Hypothalamus (tissue), 51 donors: ENCODE measurements at places on chromosomes 1 and 21.

DNA sequence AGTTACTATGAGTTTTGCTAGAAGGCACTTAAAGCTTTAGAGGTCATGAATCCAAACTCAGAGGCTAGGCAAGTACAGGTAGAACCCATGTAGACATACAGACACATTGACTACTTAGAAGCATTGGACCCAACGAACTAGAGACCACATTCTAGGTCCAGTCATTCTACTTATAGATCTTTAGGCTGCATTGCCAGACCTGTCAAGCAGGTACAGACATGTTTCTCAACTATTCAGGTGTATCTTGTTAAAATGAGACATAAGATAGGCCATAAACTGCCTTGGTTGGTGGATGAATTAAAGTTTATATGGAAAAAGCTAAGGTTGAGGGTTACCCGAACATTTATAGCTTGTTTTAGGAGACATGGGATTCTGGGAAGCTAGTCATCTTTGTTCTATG, 6.5 kb downstream of the ZP4 start:
- DNase-seq: no peak

DNA sequence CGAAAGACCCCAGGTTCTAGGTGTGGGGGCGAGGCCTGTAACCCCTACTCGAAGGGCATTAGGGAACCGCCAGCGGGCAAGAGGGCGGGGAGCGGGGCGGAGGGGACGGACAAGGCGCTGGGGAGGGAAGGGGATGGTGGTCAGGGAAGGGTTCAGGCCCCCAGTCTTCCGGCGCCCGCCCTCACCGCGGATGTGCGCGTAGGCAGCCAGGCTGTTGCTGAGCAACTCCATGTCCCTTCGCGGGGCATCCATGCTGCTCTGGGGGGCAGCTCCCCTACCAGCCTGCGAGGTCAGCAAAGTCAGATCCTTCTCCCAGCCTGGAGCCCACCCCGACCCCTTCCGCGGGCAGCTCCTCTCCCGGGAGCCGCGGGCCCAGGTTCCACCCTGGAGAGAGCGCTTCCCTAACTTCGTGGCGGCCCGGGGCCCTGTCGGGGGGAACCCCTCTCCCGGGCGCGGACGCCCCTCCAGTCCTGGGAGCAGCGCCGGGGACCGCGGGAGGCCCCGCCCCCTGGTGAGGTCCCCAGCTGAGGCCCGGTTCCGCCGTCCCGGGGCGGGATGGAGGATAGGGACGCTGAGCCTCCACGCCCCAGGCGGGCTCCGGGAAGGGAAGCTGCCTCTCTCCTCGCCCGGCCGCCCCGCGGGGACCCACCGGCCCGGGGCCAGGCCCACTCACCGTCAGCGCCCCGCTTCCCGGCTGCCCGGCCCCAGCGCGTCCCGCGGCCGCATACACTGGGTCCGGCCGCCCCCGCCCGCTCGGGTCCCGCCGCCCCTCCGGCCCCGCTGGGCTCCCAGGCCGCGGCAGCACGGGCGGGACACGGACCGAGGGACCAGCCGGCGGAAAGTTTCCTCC, 434 bp downstream of the EVA1B start:
- DNase-seq: no peak

GRCh38 chr1:226608699-226609505, 60.3 kb downstream of the STUM start:
- DNase-seq: peak; percentile 57

DNA sequence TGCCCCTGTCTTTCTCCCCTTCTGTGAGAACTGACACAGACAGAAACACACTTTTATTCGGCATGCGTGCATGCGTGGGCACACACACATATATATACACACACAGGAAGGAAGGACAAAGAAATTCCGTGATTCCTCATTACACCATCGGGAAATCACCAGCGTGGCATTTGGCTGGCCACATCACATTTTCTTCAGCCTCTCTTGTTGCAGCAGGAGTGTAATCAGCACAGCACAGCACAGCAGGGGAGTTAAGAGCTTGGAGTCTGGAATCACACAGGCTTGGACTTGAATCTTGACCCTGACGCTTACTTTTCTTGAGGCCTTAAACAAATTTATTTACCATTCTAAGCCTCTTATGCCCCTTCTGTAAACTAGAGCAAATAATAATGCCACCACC, 45.3 kb upstream of the EPHA8 start:
- DNase-seq: no peak

DNA sequence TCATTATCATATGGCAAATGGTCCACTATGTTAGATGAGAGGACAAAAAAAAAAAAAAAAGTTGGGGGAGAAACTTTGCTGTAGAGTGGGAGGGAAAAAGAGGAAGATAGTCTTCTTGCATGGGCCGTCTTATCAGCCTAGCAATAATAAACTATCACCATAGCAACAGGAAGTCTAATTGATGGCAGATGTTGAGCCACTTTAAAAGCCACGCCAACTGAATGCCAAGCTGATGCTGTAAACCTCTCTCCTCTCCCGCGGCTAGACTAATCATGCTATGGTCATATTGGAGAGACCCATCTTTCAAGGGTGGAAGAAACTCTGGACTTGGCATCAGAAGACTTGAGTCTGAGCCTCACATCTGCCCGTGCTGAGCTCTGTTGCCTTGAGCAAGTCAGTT, 122.2 kb upstream of the HOOK1 start:
- DNase-seq: no peak

- DNase-seq: no peak
Observed at GRCh38 chr1:156914440-156914856, 6.0 kb upstream of the LRRC71 start.

DNA sequence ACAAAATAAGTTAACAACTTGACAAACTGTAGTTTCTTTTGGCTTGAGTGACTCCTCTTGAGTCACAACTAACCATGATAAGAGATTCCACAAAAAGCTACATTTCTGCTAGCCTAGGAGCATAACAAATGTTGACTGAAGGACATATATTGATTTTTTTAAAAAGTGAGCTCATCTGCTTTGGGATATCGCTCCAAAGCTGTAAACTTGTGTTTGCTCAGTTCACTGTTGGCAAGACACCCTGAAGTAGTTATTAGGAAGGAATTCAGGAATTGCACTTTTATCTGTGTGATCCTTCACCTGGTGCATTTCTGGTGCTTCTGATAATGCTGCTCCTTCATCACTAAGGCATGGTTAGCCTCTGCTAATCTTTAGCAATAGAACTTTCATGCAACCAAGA, 23.7 kb downstream of the RWDD3 start:
- no peak for DNase-seq

DNA sequence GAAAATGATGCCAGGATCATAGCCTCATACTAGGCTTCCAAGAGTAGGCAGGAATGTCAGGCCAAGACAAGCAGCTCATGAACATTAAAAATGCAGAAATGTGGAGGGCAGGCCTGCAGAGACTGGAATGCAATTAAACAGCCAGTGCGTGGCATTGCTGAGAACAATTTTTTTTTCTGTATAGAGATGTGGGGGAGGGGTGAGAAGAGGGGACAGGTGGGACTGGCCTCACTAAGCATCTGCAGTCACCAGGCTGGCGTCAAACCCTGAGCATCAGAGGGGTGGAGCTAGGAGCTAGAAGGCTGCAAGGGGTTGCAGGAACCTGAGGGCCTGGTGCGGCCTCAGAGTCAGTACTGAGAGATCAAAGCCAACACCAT, 114.1 kb downstream of the TNR start:
- no peak for DNase-seq

DNA sequence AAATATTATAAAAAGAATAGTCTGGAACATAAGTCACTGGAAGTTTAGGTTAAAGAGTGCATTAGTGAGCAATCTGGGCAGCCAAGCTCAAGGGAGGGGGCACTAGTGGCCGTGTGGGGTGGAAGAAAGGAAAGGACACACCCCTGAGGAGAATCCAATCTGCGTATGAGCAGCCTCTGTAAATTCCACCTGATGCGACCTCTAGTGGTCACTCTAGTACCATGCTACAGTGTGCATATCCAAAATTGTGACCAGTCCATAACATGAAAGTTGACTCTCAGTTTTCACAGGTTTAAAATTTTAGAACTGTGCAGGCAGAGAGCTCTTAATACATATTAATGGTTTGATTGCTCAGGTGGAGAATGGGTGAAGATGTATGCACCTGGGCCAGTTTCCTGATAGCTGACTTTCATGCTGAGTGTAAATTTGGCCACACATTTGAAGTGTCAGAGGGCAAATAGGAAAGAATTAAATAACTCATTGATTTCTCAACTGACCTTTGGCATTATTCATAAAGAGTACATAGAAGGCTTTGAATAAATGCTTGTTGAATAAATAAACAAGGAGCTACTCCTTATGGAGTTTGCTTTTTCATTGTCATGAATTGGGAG, 105.9 kb upstream of the C21orf91 start:
- DNase-seq: no peak

- no peak for DNase-seq
Observed at GRCh38 chr1:117013309-117013858, 11.8 kb downstream of the CD101 start.

- no peak for DNase-seq
Observed at GRCh38 chr1:96538883-96539282, 182.7 kb upstream of the PTBP2 start.

- DNase-seq: no peak
Observed at GRCh38 chr1:59673573-59674450, 140.9 kb upstream of the HOOK1 start.

GRCh38 chr1:189357317-189357716, 1120.3 kb downstream of the BRINP3 start:
- DNase-seq: no peak

DNA sequence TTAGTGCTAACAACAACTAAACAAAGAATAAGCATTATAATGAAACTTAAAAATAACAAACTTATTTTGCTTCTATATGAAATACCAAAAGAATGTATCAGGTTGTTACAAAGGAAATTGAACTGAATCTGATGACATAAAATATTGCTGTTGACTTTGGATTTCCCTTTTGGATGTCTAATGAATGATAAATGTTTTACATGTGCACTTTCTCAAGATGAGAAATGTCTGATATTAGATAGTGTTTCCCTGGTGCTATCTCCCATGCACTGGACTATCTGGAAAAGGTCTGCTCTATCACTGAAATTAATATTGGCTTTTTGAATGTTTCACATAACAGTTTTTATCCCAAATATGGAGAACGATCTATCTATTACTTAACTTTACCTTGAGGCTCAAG, 179.9 kb downstream of the HMCN1 start:
- DNase-seq: no peak

DNA sequence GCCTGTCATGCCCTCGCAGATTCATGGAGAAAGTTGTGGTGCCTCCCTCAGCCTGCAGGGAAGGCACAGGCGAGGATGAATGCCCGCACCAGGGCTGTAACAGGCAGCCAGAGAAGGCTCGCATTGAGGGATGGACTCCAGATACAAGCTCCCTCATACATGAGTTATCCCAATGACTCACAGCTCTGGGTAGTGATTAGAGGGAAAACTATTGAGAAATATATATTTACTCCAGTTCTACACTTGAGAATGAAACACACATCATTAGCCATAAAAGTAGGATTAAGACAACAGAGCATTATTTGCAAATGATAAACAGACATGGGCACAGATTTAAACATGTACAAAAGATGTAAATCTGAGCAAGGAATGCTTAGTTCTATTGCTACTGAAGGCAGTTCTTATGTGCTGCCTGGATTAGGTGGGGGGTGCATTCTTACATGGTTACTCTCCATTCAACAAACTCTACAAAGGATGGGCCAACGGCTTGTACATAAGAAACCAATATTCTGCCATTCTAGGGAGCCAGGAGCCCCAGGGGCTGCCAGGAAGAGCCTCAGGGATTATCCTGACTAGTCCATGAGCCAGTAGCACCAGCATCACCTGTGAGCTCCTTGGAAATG, 97.9 kb downstream of the CSMD2 start:
- no peak for DNase-seq

DNA sequence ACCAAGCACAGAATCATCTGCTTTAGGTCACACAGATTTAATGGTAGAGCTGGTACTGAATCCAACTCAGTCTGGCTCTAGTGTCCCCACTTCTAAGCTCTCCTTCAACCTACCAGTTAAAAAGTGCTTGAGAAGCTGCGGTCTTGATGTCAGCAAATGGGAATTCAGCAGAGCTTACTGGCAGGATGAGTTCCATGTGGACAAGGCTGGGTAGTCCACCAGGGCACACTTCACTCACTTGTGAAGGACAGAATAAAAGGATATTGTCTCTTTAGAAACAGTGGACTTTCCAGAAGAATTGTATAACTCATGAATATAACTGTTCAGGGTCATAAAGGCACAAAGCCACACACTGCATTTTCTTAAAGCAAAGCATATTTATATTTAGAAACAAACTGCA, 35.1 kb upstream of the GUCA2B start:
- no peak for DNase-seq

GRCh38 chr1:26537951-26538352, 8.4 kb downstream of the RPS6KA1 start:
- DNase-seq: no peak
